Large intestine (tissue), 12 donors: ENCODE measurements at places on chromosomes 11 and 22.

DNA sequence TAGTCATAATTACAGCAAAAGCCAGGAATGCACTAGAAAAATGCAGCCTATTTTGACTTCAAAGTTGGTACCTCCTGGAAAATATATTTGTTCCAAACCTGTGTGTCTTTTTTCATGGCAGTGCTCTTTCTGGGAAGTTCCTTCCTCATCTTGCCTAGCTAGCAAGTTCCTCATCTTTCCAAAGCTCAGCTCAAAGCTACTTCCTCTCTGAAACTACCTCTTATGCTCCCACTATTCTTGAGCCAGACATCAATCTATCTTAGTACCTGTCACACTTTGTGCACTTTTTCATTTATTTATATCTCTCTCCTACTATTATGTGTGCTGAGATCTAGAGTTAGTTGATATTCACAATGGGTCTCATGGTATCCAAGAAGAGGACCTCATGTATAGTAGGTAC, 191.6 kb upstream of the CCDC90B start:
- no peak for DNase-seq

DNA sequence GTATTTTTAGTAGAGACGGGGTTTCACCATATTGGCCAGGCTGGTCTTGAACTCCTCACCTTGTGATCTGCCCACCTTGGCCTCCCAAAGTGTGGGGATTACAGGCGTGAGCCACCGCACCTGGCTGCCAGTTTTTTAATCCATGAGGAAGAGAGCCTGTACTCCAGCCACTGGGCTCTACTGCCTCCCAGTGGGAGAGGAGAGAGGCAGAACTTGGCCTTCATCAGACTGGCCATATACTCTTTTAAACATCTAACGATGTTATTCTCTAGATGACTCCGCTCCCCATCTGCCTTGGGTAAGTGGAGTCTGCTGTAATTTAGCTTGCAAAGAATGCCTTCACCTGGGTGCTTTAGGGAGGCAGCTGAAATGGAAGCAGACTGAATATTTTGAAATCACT, 34.6 kb downstream of the SLC6A5 start:
- no peak for DNase-seq

DNA sequence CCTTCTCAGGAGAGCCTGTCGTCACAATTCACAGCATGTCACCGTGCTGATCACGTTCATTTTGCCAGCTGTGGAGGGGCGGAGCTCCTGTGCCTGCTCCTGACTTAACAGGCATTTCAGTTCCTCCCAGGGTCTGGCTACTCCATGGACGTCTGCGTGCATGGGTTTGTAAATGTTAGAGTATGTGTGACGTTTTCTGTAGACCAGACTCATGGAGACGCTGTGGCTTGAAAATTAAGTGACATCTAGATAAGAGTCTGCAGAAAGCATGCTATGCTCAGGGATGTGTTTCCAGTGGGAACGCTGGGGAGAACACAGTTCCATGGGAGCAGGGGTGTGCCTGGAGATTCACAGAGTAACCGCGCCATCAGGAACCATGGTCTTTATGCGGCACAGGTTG, 804.0 kb downstream of the TBC1D22A start:
- no peak for DNase-seq

DNA sequence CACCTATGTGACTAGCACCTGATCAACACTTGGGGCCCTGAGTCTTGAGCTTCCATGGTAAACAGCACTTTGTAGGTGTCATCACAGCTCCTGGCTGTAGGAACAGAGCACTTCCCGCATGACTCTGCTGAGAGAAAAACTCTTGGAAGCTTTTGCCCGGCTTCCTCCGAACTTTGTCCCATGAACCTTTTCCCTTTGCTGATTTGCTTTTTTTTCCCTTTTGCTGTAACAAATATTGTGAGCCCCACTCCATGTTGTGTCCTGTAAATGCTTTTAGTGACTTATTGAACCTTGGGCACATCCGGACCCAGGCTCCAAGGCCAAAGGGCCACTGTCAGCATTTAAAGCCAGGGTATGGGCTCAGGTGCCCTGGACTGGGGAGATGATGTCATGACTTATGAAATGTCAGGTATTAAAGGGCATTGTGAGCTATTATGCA, 391.1 kb downstream of the TENM4 start:
- peak; percentile 88 for DNase-seq

- DNase-seq: no peak
These were observed 33.8 kb downstream of the TXN2 start for GRCh38 chr22:36447632-36448031.

DNA sequence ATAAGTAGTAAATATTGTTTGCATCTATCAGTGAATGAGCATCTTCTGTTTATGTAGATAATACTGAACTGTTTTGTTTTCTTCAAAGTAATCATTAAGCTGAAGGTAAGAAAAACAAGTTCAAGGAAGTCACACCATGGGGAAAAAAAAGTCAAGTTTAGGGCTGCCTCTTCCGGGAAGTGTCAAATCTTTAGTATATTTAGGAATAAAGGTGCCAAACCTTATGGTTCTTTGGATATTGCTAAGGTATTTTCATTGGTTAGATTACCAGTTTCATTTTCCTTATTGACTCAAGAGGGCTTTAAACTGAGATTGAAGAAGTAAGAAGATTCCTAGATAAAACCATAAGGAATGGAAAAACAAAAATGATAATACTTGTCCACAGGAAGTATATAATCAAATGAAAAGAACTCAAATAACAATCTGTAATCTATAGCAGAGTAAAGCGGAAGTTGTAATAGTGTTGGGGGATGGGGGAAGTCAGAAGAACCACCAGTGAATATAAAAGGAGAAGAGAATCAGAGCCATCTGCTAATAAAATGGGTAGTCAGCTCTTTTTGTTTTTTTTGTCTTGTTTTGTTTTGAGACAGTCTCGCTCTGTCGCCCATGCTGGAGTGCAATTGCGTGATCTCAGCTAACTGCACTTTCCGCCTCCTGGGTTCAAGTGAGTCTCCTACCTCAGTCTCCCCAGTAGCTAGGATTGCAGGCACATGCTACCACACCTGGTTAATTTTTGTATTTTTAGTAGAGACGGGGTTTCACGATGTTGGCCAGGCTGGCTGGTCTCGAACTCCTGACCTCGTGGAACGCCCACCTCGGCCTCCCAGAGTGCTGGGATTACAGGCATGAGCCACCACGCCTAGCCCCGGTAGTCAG, 2.3 kb downstream of the ATM start:
- no peak for DNase-seq

DNA sequence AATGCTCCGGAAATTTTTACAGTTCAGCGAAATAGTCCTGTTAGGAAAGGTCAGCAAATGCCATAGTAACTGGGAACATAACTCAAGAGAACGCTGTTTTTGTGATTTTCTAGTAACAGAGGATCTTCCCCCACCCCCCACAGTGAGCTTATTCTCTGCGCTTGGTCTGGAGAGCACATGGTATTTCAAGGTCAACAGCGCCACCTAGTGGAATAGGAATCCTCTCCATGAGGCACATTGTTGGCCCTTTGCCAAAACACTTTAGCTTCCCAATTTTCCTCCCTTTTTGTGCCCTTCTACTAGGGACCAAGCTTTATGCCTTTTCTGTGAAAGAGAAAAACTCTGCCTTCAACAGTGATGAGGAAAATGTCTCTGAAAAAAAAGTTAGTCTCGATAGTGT, 13.2 kb upstream of the OR4C12 start:
- no peak for DNase-seq

DNA sequence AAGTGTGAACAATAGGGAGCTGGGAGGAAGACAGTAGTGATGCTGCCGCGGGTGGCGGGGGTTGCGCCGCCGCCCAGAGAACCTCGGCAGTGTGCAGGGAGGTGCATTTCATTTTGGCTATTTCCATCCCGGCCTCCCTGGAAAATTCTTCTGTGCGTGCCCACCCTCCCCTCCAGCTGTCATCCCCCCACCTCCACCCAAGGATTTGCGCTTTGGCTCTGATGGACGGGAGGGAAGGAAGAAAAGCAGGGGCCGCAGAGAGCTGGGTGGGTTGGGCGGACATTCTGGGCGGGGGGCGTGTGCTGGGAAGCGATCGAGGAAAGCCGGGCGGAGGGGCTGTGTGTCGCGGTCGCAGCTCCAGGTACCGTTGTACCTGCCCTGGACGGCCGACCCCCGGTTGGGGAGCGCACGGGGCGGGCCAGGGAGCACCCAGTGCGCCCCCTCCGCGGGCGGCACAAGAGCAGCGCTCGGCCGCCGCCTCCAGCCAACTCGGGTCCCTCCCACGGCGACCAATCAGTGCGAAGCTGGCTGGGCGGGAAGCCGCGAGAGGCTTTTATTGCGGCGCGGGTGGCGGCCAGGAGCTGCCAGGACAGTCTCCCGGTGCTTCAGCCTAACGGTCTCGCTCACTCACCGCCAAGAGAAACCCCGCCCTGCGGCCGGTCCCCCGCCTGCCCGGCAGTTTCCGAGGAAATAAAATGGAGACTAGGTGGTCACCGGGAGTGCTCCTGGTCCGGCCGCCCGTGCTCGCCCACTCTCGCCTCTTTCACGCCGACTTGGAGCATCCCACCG, 1.6 kb downstream of the NCAM1 start:
- peak; percentile 38 for DNase-seq

DNA sequence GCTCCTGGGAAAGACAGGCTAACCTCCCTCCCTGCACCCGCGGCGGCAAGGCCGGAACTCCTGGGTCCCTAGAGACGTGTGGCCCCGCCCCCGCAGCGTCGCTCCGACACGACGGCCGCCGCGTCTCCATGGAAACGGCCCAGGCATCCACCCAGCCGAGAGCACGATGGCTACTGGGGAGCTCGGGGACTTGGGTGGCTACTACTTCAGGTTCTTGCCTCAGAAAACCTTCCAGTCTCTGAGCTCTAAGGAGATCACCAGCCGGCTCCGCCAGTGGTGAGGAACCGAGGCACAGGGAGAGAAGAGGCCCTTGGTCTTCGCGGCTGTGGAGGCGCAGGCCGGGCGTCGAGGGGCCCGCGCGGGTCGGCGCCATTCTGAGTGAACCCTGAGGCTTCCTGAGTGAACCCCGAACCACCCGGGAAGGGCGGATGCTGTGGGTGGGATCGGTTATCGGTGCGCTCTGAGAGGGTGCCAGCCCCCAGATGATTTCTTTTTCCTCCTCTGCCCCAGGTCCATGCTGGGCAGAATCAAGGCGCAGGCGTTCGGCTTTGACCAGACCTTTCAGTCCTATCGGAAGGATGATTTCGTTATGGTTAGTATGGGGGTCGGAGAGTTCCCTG, at the start of gene CFAP300:
TSS of gene CFAP300 (plus strand) at position 133 of the 620 bp plus-strand sequence. CDS start at position 167, 34 bp downstream.
- peak; percentile 46 for DNase-seq

- DNase-seq: no peak
These were observed 30.1 kb upstream of the KCNJ11 start for GRCh38 chr11:17418444-17419081.

- DNase-seq: no peak
These were observed 9.1 kb upstream of the PSMA1 start for GRCh38 chr11:14529321-14529720.

GRCh38 chr11:65053827-65054508, 4.4 kb downstream of the NAALADL1 start:
- no peak for DNase-seq

DNA sequence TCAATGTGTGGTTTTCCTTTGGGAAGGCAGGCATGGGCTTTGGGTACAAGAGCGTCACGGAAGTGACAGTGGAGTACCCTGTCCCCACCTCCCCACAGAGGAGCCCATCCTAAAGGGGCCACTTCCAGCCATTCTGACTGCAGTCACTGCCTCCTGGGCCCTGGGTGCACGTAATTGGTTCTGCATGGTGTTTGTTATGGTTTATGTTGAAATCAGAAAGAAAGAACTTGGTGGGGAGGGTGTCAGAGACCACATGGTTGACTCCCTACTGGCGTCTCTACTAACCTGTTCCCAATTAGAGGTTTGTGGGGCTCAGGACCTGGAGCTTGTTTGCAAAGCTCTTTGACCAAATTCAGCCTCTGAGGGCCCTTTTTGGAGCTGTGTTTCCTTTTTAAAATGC, 40.8 kb downstream of the RIBC2 start:
- no peak for DNase-seq

DNA sequence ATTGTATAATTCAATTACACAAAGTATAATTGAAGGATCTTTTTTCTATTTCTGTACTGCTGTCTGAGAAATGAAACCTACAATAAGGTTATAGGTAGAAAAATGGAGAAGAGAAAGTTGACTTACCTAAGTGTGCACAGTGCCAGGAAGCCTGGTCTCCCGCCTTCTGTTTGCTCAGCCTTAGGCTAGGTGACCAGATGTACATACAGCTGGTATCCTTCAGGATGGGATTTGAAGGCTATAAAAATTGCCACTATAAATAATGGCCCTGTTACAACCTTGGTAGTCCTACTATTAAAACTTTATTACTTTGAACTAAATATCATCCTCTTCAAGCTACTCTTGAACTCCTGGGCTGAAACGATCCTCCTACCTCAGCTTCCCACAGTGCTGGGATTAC, 19.7 kb downstream of the OR51E2 start:
- DNase-seq: no peak

GRCh38 chr11:96642583-96642982, 252.8 kb downstream of the JRKL start:
- no peak for DNase-seq

GRCh38 chr11:134386945-134387344, 25.1 kb downstream of the B3GAT1 start:
- DNase-seq: no peak

- no peak for DNase-seq
These were observed 29.1 kb upstream of the LMO2 start for GRCh38 chr11:33920838-33921613.

DNA sequence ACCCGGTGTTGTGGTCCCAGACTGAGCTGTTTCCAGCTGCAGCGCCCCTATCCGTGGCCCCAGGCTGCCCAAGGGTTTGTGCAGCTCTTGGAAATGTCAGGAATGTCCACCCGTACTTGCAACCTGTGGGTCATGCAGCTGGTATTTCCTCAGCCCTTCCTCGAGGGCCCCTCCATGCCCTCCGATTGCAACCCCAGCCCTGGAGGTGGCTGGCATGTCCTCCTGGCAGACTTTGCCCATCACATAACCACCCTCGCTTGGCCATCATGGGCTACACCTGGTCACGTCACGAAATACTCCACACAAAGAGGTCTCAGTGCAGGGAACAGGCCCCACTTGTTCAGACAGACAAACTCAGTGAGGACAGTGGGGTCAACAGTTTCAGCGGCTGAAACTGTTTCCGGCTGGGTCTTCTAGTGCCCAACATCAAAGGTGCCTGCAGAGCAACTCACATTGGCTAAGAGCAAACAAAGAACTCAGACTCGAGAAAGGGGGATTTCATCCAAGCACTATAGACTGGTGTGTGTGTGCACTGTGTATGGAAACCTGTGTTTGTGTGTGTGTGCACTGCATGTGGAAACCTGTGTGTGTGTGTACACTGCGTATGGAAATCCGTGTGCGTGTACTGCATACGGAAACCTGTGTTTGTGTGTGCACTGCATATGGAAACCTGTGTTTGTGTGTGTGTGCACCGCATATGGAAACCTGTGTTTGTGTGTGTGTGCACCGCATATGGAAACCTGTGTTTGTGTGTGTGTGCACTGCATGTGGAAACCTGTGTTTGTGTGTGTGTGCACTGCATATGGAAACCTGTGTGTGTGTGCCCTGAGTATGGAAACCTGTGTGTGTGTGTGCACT, 72.8 kb upstream of the CCND1 start:
- no peak for DNase-seq

DNA sequence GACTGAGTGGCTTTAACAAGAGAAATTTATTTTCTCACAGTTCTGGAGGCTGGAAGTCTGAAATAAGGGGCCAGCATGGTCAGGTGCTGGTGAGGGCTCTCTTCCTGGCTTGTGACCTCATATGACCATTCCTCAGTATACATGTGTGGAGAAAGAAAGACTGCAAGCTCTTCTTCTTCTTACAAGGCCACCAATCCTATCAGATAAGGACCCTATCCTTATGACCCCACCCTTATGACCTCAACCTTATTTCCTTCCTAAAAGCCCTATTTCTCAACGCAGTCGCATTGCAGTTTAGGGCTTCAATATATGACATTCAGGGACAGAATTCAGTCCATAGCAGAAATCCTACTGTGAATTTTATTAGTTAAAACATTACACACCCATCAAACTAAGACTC, 124.4 kb upstream of the RAG2 start:
- no peak for DNase-seq
